ENCODE measurements at places on chromosomes 2 and 18. TPM values are rescaled to one million over a fixed set of nuclear protein-coding genes. Genes with fewer than 3 reads are reported as not detected.
A peak's percentile ranks its signal among the peaks of the same experiment; 100 is the strongest.

- DNase-seq = no peak
Observed at GRCh38 chr18:34998661-34999060, 42.6 kb upstream of the MAPRE2 start.

DNA sequence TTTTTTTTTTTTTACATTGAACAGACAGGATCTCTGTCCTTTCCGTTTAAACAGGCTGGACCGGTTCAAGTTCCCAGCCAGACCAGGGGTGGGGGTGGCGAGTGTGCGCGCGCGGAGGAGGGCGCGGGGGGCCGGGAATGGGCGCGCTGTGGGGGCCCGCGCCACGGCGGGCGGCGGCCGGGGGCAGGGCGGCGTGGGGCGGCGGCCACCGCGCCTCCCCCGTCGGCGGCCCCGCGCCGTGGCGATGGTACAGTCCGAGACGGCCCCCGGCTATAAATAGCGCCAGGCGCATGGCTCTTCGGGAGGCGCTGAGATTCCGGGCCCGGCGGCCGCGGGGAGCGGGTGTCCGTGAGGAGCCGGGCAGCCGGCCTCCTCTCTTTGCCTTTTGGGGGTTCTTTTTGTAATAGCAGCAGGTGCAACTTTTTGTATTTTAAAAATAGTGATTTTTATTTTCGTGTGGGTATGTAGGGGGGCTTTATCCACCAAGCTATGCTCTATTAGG, 430 bp upstream of the CELF4 start:
- DNase-seq = peak; percentile 36

GRCh38 chr2:201781557-201782051, 871 bp upstream of the ALS2 start:
- no peak for DNase-seq

DNA sequence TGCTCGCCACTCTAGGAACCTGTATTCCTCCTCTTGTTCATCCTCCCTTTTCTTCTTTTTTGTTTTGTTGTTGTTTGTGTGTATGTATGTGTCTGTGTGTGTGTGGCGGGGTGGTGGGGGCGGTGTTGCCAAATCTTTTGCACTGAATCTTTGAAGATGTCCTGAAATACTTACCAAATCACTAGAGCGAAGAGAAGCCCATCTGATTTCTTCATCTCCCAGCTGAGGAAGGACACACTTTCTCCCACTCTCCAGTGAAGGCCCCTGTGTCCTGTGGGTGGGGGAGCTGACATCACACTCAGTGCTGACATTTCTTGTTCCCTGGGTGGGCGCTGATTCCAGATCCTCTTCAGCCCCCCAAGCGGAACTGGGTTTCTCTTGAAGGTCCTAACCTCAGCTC, 74.5 kb downstream of the NEDD4L start:
- no peak for DNase-seq

DNA sequence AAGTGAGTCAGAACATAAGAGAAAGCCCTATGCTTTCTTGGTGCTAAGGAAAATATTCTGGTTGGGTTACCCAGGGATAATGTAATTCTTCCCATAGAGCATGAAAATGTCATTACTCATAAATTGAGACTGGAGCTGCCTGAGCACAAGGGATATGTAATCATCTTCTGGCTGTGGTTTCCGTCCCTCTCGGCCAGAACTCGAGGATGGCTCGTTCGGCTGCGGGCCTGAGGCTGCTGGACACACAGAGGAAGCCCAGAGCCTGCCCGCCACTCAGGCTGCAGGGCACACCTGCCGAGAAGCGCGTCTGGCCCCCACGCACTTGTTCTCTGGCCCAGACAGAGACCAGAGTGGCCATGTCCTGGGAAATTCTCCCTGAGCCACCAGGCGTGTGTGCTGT, 104.9 kb downstream of the ASAP2 start:
- DNase-seq = peak; percentile 79

DNA sequence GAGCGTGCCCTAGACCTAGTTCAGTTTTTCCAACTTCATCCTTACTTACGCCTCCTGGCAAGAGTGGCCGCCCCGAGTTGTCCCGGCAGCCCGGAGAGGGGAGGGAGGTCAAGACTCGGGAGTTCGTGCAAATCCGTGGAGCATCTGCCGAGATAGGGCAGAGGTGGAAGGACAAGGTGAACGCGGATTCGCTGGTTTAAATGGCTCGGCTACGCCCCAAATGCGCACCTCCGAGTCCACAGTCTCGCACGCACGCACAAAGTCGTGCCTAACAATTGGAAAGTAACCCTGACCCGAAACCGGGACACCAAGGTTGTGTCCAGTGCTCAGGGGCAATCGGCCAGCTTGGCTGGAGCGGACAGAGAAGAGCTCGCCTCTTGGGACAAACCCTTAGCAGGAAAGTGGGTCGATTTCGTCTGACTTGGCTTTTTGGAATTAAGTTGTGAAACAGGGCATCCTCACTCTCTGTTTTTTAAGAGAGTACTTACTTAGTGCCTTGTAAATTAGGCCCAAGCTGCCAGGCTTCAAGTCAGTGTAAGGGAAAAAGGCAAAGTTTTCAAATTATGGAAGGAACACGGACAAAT, 726 bp upstream of the SS18 start:
- DNase-seq = peak; percentile 70

DNA sequence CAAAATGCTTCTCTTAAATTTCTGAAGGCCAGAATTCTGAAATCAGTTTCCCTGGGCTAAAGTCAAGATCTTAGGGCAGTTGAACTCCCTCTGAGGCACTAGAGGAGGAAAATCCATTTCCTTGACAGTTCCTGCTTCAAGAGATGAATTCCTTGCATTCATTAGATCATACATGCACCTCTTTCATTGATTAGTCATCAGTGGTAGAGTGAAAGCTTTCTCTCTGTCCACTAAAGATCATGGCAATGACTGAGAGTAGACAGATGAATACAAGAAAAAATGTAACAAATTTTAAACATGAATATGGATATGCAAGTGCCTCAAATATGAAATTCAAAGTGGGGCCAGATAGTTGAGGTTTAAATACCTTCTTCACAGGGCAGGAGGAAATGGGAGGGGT, 693.4 kb upstream of the TMEFF2 start:
- DNase-seq = no peak

ZNF892 gene
- total RNA-seq = 1.7 TPM
